SJSA1 (cell line): ENCODE measurements at places on chromosomes 2 and 18. TPM values are rescaled to one million over a fixed set of nuclear protein-coding genes. Genes with fewer than 3 reads are reported as not detected.

Gene LRP2
- total RNA-seq = 0.11 and 0.13 TPM in 2 replicates

Gene KIAA2012
- 0.03 TPM in 1 of 2 replicates, not detected in the other for total RNA-seq

Gene GCG
- not detected in 2 replicates for total RNA-seq

Gene ICA1L
- 2.0 and 3.4 TPM in 2 replicates for total RNA-seq

Gene ASXL3
- total RNA-seq = not detected in 2 replicates

Gene STK36
- total RNA-seq = 7.9 and 8.5 TPM in 2 replicates

Gene MRPL53
- total RNA-seq = 30.4 and 55.7 TPM in 2 replicates

Gene RTP5
- total RNA-seq = not detected in 2 replicates
